ENCODE measurements at places on chromosomes 12 and 14.

- DNase-seq: no peak
These were observed 18.1 kb downstream of the DHRS2 start for GRCh38 chr14:23654231-23654630.

DNA sequence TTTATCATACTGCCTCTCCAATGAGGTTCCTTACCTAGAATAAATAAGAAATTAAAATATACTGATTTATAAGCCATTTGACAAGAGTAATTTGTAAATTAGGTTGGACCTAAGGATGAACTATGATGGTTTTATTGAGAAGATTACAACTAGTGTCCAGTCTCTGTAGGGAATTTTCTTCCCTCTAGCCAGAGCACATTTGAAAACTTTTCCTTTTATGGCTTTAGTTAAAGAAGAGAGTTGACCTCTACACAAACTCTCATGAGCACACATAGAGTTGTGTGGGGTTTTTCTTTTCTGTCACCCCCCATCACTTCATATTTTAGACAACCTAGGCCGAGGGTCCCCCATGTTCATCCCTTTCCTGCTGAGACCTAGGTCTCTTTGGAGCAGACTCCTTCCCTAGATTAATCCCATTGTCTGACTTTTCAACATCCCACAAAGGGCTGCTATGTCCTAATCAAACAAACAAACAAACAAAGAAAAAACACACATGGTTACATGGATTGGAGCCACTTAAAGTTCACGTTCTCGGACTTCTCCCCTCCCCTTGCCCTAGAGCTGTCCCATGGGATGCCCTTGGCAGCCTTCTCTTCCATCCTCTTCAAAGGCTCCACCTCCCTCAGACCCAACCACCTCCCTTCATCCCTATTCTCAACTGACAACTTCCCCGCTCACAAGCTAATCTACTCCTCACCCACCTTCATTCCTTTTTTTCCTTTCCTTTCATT lies 40.7 kb downstream of the GPR135 start:
- DNase-seq: no peak

- DNase-seq: no peak
These were observed 267.0 kb downstream of the RPL10L start for GRCh38 chr14:46384611-46385010.

GRCh38 chr14:72636094-72636493 lies 257.8 kb downstream of the DPF3 start:
- DNase-seq: no peak

- no peak for DNase-seq
These were observed 124.9 kb upstream of the ATXN7L3B start for GRCh38 chr12:74412606-74413230.

DNA sequence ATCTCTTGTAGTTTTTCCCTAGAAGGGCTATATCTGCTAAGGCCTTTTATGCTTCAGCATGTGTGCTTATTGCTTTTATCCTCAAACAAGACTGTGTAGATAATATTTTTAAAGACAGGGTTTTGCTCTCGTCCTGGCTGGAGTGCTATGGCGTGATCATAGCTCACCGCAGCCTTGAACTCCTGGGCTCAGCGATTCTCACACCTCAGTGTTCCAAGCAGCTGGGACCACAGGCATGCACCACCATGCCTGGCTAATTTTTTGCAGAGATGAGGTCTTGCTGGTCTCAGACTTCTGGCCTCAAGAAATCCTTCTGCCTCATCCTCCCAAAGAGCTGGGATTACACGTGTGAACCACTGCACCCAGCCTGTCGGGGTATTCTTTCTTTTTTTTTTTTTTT lies 137.3 kb upstream of the SCAF11 start:
- DNase-seq: no peak

DNA sequence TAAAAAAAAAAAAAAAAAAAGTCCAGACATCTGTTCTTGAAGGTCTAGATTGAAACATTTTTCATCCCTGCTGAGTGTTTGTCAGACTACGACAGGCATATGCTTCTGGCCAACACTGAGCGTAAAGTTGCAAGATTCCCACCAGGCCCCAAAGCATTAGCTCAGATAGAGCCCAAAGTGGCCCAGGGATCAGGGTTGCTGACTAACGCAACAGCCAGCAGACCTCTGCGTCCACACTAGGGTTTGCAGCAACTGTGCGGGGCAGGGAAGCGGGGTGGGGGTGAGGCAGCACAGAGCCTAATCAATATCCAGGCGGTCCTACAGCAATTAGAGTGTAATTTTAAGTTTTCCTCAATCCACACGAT lies 55.7 kb downstream of the SSH1 start:
- DNase-seq: peak; percentile 47

GRCh38 chr12:57983858-57984505 lies 42.6 kb downstream of the ATP23 start:
- DNase-seq: no peak

GRCh38 chr12:92539110-92539749 lies 163.6 kb upstream of the PLEKHG7 start:
- DNase-seq: no peak

DNA sequence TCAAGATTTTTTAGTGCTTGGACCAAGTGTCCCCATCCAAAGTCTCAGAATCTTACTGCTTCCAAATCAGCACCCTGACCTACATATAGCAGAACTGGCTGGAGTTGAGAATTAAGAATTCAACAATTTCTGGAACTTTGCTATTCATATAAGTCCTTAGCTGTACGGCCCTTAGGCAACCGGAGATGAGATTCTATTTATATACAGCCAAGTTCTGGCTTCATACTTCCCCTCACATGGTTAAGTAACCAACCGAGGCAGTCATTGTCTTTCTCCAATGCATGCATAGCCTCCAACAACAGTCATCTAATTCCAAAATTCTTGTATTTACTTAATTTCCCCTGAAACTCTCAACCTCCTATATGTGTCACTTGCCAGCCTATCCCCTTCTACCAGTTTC lies 76.6 kb downstream of the SINHCAF start:
- no peak for DNase-seq

- no peak for DNase-seq
These were observed 13.3 kb downstream of the SENP1 start for GRCh38 chr12:48092611-48093010.

- peak; percentile 51 for DNase-seq
These were observed at the start of gene DACT1 for GRCh38 chr14:58637391-58638230. Gene DACT1, plus strand, starts transcription at chr14:58637962. Its CDS starts 241 bp downstream, at chr14:58638203.

DNA sequence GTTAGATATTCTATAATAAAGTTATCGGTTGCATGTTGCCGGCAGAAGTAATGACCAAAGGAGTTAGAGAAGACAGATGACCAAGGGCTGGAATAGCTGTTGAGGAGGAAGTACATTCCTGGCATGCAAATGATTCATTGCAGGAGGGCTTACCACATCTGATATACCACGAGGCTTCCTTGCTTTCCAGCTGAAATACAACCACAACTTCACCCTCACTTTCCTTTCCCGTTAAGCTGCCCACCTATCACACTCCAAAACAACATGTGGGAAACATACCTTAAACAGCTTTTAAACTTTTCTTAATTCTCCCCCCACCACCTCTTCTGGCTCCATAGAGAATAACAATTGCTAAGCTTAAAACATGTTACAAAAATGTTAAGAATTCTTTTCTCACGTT lies 594.1 kb downstream of the NRXN3 start:
- no peak for DNase-seq

DNA sequence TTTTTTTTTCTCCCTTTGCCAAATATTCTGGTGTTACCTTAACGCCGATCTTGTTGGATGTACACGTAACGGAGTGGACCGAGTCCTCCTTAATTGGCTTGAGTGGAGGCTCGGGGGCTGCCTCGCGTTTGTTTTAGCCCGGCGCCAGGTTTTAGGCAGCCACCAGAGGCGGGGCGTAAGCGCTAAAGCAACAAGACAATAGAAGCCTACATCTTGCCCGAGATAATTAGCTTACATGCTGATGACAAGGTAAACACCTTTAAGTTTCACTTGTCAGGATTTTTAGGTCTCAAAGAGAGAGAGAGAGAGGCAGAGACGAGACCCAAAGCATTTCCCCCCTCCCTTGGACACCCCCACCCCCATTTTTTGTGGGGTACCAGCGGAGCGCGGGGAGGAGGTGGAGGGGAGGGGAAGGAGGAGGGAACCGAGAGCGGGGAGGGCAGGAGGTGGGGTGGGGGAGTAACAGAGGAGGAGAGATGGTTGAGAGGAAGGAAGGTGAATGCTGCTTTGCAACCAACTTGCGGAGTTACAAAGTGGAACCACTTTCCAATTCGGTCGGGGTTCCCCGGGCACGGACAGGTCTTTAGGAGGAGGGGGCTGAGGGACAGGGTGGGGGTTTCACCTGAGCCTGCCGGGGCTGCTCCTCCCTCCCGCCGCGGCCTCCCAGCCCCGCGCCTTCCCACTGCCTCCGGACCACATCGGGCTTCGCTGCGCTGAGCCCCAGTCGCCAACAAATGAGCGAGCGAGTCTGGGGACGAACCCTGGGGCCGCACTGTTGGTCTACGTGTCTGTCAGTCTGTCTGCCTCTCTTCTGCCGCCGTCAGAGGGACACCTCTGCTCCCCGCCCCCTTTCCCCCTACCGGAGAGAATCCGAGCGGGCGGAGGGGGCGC lies at the start of gene NKX2-1:
TSS of gene NKX2-1 (minus strand) at position 802 of the 891 bp plus-strand sequence. CDS start at position 699, 103 bp downstream.
- peak; percentile 92 for DNase-seq

- DNase-seq: no peak
These were observed 22.5 kb downstream of the MRPS35 start for GRCh38 chr12:27733052-27733656.

DNA sequence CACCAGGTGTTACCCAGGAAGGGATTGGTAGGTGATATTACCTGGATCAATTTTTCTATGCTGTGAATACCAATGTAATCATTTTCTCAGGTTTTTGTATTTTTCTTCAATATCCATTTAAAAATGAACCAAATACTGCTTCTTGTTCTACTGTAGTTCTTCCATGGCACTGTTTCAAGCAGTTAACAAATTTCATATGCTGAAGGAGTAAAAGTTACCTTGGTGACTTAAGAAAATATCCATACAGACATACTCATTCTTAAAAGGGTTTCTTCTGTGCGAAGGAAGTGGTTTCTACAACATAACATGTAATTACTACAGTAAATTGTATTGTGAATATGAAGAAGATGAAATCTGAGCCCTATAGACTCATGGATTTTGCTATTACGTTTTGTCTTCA lies 222.5 kb downstream of the TMEM117 start:
- no peak for DNase-seq

DNA sequence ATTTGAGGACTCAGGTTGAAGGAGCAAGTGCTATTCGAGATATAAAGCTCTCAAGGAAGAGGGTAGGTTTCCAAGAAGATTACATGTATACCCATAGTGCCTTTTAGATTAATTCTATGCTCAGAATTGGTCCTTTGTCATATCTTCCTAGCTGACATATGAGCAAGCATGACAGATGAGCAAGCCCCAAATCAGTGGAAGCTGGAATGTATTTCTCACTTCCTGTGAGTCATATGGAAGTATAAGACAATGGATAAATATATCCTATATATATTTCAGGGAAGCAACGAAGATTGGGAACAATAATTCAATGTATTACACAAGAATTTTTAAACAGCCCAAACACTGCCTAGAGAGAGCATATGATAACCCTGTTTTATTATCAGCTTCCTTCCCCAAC lies 674.1 kb upstream of the ATXN7L3B start:
- DNase-seq: no peak

DNA sequence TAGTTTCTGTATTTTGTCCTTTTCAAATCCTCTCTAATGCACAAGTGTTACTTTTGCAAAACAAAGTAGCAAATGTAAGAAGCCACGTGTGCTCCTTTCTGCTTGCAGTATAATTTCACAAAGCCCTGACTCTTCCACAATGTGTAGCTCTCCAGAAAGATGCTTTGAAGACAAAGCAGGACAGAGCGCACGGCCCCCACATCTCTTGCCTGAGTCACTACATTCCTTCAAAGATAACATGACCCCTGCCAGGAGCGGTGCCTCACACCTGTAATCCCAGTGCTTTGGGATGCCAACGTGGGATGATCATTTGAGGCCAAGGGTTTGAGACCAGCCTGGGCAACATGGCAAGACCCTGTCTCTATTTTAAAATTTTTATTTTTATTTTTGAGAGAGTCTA lies 40.5 kb downstream of the JAG2 start:
- no peak for DNase-seq
